Endodermal cell (in vitro differentiated cells): ENCODE measurements at places on chromosomes 2 and 18.

GRCh38 chr2:108787216-108787541 is 608 bp downstream of the CCDC138 start:
- no peak for DNase-seq

GRCh38 chr2:215764441-215765048 is 248.8 kb downstream of the MREG start:
- no peak for DNase-seq

DNA sequence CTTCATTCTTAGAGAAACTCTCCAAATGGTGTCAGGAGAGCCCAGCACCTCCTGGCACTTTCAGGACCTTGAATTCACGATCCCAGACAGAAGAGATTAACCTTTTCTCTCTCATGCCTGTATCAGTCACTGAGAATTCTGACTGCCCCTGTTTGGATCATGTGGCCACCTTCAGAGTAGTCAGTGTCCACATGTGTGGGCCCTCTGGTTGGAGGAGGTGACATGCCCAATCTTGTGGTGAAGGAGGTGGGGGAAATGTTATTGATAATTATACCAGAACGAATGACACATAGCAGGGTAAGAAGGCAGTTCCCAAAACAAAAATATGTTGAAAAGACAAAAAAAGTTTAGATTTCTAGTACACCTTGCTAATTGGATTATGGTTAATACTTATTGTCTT is 31.7 kb downstream of the UBXN4 start:
- DNase-seq: no peak

DNA sequence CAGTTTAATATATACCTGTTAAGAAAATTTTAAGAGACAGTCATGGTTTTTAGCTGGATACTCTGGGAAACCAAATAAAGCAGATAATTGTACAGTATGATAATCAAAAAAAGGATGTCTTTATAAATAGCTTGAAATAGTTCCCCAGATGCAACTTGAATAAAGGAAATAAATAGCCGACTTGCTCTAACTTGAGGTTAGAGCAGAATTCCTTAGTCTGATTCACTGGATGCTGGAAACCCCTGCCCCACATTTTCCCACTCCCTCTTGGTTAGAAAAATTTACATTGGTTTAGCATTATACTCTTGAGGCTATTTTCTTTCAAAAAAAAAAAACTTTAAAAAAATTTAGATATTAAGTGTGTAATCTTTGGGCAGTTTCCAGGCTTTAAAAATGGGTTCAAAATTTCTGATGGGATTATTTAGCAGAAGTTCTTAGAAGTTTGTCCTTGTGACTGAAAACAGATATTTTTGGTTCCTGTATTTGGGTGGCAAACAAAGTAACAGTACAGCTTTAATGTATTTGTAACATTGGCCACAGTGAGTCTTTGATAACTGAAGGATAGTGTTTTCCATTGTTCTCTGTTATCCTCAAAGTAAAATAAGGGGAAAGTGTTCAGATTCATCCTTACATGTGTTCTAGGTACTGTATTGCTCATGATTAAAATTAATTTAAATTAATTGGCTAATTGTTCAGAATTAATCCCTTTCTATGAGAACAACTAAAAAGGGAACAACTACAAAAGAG is 39.6 kb downstream of the ITGAV start:
- no peak for DNase-seq
